ENCODE measurements at places on chromosomes 3 and 15.
A peak's percentile ranks its signal among the peaks of the same experiment; 100 is the strongest.

- peak; percentile 89 for DNase-seq
Observed at GRCh38 chr3:43998836-43999727, 242.6 kb upstream of the TOPAZ1 start.

DNA sequence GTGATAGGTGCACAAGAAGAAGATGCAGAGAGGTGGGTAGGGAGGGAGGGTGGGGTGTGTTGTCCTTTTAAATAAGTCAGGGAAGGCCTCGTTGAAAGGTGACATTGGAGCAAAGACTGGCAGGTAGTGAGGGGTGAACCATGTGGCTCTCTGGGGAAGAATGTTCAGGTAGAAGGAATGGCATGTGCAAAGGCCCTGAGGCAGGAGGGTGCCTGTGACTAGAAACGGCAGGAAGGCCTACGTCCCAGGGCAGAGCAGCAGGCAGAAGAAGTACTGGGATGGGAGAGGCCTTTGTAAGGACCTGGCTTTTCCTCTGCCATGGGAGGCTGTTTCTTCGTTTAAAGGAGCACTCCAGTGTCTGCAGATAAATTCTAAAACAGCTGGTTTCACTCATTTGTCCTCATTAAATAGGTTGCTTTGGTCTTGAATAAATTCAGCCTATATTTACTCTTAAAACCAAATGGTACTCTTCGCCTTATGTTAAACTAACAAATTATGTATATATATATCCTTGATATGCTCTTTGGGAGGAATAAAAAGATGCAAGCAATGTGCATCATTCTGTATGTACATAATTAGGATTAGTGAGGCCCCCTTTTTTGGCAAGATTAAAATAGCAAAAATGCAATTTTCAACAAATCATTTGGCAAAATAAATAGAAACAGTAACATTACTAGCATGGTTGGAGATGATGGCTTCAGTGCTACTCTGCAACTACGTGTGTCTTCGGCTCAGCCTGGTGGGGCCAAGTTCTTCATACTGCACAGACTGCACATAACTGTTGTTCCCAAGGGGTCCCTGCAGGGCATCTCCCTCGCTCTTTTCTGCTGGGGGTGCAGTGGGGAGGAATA is 151.4 kb downstream of the KLF13 start:
- no peak for DNase-seq

DNA sequence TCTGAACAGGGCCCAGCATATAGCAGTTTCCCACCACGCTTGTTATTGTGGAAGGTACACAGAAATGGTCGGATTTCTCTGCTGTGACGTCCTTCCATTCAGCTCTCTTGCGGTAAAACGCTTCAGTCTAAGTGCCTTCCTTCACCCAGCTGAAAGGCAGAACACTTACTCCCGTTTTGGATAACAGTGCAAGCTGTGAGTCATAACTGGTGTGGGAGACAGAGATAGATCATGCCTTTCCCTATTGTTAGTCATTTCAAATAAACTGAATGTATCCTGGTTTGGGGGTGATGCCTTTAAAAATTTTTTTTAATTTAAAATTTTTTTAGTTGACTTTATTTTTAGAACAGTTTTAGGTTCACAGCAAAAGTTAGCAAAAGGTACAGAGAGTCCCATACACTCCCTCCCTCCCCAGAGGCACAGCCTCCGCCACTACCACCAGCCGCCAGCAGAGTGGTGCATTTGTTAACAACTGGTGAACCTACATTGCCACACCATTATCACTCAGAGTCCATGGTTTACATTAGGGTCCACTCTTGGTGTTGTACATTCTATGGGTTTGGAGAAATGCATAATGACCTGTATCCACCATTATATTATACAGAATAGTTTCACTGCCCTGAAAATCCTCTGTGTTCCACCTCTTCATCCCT is 94.9 kb upstream of the NSMCE3 start:
- no peak for DNase-seq

GRCh38 chr3:9903904-9904303 is 1.3 kb downstream of the IL17RE start:
- DNase-seq, result no peak

DNA sequence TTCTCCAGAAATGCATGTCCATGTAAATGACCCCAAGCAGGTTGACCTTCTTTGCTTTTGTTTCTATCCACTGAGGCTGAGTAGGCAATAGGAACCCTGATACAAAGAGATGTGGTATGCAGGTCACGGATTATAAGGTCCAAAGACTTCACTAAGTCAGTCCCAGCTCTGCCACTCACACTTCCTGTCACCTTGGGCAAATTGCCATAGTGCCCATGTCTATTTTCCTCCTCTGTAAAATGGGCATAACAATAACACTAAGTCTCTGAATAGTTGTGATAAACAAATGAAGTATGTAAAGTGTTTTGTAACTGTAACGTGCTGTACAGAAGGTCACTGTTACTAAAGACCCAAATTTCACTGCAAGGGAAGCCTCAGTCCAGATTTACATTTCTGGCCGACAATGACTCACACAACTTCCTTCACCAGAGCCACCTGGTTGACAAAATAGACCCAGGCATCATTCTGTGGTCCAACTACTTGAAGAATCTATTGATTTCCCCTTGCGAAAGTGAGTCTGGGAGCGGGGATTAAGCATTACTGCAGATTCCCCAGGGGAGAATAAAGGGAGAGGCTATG is 175.4 kb upstream of the LPP start:
- DNase-seq, result peak; percentile 21

GRCh38 chr3:19284974-19285373 is 136.7 kb downstream of the KCNH8 start:
- DNase-seq, result no peak

GRCh38 chr3:160780245-160780644 is 24.2 kb downstream of the PPM1L start:
- DNase-seq, result no peak
